Foreskin fibroblast (primary cell): ENCODE measurements at places on chromosomes 12 and 14.
A peak's percentile ranks its signal among the peaks of the same experiment; 100 is the strongest.

GRCh38 chr14:90654831-90655276 is 161.4 kb downstream of the TTC7B start:
- DNase-seq = no peak

GRCh38 chr14:73369428-73369827 is 88.9 kb downstream of the NUMB start:
- DNase-seq = no peak

DNA sequence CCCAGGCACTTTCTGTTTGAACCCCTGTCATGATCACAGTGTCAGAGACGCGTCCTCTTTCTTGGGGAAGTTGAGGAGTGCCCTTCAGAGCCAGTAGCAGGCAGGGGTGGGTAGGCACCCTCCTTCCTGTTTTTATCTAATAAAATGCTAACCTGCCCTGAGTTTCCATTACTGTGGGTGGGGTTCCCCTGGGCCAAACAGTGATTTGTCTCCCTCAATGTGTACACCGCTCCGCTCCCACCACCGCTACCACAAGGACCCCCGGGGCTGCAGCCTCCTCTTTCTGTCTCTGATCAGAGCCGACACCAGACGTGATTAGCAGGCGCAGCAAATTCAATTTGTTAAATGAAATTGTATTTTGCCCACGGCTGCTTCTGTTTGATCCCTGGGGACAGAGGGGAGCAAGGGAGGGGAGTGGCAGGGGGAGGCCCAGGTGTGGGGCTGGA is 5.1 kb downstream of the SHMT2 start:
- DNase-seq = no peak

GRCh38 chr14:91383439-91383838 is 34.2 kb downstream of the CCDC88C start:
- no peak for DNase-seq

- peak; percentile 80 for DNase-seq
Measured at GRCh38 chr12:89156862-89157262, 195.4 kb downstream of the DUSP6 start.

DNA sequence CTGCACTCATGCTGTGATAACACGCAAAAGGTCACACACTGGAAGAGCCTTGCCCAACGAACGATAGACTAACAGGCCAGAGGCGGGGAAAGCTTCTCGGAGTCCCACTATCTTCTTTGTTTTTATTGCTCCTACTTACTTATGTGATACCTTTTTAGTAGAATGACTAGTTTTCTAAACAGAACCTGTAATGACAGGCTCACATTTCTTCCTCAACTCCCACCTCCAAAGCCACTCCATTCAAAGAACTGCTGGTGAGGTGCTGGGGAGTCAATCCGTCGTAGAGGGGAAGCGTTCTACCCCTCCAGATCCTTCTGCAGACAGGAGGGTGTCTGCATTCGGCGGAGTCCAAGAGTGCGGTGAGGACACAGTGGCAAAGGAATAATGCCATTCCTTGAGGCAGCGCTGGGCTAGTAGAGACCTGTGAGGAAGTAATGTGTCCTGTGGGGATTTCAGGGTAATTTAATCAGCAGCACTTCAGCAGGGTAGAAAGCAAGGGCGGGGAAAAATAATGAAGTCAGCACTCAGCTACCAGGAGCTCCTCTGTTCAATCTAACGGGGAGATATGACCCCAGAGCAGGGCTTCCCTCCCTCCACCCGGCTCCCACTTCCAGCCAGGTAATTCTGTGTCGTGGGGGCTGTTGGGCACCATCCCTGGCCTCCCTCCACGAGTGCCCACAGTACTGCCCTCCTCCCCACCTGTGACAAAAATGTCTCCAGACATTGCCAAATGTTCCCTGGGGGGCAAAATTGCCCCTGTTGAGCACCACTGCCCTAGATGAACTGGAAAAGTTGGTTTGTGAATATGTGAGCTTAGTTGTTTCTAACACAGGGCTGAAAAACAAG is 25.2 kb downstream of the SPRING1 start:
- DNase-seq = no peak

- no peak for DNase-seq
Measured at GRCh38 chr14:39665075-39665475, 232.8 kb upstream of the FBXO33 start.

DNA sequence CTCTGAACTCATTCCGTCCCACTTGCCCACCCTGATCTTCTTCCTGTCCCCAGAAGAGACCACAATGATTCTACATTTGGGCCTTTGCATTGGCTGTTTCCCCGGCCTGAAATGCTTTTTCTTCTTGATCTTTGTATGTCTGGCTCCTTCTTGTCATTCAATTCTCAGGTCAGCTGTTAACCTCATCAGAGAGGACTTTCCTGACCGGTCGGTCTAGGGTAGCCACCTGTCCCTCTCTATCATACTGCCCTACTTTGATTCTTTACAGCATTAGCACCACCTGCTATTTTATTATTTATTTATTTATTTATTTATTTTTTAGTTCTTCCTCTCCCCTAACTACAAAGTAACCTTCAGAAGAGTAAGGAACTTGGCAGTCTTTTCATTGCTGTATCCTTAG is 84.3 kb downstream of the DYRK2 start:
- no peak for DNase-seq

DNA sequence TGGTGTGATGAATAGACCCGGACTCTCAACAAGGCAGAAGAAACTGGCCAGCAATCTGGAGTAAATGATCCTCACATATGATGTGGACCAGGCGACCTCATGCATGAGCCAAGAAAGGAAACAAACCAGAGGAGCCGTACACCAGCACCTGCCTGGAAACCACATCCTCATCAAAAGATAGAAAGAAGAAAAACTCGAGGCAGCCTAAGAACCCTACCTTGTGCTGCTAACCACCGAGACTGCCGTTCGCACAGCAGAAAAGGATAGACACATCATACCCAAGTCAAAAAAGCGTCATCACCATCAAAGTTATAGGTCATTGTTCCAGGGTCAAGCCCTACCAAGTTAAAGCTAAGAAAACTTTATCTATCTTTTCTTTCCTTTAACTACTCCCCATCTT is 66.7 kb downstream of the RESF1 start:
- no peak for DNase-seq

DNA sequence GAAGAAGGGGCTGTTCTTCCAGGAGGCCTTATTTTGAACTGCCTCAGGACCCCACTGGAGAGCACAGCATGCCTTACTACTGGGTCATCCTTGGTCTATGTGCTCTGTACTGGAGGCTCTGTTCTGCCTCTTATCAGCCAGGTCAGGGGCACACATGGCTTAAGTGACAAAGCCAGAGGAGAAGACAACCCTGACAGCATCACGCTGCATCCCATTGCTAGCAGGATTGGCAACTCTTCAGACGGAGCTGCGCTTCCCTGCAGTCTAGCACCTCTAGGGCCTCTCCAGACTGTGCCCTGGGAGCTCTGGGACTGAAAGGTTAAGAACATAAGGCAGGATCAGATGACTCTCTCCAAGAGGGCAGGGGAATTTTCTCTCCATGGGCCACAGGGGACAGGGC is 17.3 kb upstream of the TIGAR start:
- no peak for DNase-seq

- DNase-seq = no peak
Measured at GRCh38 chr12:54980341-54980740, 4.2 kb downstream of the TESPA1 start.

DNA sequence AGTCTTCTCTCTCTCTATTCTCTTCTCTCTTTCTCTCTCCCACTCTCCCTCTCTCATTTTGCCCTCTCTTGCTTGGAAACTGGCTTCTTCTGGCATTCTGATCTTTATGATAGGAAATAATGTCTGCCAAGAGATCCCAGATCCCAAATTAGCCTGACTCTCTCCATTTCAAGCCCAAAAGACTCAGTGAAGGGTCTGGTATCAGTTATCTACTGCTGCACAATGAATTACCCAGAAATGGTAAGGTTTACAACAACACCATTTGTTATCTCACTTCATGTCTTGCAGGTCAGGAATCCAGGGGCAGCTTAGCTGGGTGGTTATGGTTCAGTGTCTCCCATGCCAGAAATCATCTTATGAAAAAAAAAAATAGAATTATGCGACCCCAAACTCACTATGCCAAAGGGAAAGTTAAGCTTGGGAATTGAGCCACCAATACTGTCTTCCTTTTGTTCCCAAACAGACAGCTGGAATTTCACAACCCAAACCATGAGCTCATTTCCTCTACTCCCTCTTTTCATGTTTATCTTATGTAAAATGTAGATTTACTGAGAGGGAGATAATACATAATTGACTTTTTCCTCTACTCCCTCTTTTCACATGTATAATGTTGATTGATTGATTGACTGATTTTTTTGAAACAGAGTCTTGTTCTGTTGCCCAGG is 67.8 kb upstream of the FICD start:
- peak; percentile 45 for DNase-seq

DNA sequence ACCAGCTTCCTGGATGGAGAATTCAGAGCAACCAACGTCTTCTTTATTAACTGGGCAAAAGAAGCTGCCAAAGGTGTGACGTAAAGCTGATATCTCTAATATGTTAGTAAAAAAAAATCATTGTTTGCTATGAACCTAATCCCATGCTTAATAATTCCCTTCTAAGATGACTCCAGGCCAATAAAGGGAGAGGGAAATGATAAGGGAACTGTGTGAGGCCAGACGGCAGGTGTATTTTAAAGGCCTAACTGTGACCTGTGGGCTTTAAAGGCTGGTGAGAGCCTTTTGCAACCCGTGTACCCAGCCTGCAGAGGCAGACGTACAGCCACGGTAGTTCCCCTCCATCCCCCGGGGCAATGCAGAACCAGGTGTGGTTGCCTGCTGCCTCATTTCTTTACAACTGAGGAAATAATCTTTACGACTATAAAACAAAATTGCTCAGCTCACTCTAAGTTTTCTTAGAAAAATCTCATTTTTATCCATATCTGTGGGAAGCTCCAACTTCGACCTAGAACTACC is 370.6 kb downstream of the EGLN3 start:
- no peak for DNase-seq

- peak; percentile 27 for DNase-seq
Measured at GRCh38 chr12:18284386-18284785, 23.1 kb downstream of the PIK3C2G start.

DNA sequence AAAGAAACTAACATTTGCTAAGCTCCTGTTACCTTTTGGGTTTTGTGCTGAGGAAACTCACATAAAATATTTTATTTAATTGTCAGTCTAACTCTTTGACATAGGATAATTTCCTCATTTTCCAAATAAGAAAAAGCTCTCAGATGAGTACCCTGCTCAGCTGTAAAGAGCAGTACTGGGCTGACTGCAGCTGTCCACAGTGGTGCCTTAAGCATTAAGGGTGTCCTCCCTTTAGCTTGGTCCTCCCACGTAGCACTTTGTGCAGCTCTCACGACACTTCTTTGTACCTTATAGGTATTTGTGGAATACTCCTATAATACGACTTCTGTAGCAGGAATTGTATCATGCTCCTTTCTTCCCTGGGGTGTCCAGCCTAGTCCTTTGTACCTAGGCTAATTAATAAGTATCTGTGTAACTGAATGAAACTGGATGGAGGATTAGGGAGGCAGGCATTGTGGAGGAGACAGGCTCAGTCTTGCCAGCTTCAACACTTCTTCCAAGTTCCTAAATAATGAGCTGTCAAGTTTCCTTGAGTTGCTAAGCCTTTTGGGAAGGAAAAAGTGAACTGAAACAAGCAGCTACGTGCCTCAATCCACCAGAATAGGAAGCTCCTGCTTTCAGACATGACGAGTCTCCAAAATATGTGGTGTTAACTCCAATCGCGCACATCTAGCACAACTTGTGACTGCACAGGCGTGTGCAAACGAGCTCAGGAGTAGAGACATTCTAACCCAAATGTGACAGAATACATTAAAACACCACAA is 123.0 kb downstream of the SLC38A4 start:
- DNase-seq = peak; percentile 53

DNA sequence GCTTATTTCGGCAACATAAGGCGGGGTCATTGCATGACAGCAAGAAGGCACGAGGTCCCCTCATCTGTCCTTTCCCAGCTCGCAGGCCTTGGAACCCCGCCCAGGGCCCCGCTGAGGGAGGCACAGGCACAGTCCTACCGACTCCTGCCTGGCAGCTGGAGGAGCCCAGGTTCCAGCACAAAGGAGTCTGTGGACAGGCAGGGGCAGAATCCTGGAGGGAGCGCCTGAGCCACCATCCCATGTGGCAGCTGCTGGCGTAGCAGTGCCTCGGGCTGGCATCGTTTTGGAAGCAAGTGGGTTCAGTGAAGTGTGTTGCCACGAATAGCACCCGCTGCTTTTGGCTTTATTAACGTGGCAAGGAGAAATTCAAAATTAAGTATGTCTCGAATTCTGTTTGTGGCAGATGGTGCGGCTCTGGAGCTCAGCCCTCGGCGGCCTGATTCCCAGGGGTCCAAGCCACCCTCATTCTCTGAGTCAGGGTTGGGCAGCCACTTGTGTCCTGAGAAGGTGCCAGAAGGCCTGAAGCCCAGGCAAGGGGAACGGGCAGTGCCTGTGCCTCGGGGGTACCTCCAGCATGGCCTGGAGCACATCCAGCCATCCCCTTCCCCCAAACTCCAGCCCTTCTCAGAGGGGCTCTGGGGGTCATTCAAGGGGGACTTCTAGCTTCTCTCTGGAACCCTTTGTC is 35.9 kb downstream of the SLC8B1 start:
- peak; percentile 18 for DNase-seq

- DNase-seq = no peak
Measured at GRCh38 chr12:19971361-19972280, 396.7 kb upstream of the PDE3A start.

GRCh38 chr14:100543471-100544455 is 43.5 kb downstream of the BEGAIN start:
- no peak for DNase-seq

DNA sequence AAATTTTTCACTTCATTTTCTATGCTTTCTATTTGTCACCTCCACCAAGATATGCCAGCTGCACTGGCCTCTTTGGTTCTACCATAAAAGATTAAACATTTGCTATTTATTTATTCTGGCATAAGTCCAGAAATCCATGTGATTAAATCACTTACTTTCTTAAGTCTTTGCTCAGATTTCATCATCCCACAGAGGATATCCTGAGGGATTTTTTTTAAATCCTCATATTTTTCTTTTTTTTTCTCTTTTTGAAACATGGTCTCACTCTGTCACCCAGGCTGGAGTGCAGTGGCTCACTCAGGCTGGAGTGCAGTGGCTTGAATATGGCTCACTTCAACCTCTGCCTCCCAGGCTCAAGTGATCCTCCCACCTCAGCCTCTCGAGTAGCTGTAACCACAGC is 645.4 kb upstream of the ATXN7L3B start:
- no peak for DNase-seq

DNA sequence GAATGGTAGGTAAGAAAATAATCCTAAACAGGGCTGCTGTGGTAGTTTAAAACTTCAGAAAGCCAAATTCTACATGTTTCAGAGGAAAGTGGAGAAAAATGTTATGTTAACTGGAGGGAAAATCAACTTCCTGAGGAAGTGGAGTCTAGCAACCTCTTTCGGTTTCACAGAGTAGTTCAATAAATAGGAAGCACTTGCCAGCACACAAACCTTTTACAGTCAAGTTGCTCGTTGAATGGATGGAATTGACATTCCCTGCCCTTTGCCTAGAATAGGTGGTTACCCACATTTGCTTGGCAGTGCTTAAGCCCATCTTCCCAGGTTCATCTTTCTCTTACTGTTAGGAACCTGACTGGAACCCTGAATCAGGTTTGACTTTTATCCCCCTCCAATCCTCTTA is 15.9 kb downstream of the ANKRD13A start:
- DNase-seq = no peak

GRCh38 chr14:78245238-78245637 is 75.1 kb downstream of the NRXN3 start:
- DNase-seq = no peak
